Effector memory CD8-positive, alpha-beta T cell (primary cell): ENCODE measurements at places on chromosomes 3 and 15.
A peak's percentile ranks its signal among the peaks of the same experiment; 100 is the strongest.

GRCh38 chr15:22861161-22861560, 22.7 kb downstream of the NIPA2 start:
- H3K27me3 ChIP-seq = no peaks in the 10 kb centered on the region
- no peak overlapping the region for H3K4me3 ChIP-seq
- H3K27ac ChIP-seq = peak overlapping the region; percentile 72
- H3K4me1 ChIP-seq = peaks cover 8% of the 10 kb centered on the region
- H3K36me3 ChIP-seq = peaks cover 94% of the 10 kb centered on the region

DNA sequence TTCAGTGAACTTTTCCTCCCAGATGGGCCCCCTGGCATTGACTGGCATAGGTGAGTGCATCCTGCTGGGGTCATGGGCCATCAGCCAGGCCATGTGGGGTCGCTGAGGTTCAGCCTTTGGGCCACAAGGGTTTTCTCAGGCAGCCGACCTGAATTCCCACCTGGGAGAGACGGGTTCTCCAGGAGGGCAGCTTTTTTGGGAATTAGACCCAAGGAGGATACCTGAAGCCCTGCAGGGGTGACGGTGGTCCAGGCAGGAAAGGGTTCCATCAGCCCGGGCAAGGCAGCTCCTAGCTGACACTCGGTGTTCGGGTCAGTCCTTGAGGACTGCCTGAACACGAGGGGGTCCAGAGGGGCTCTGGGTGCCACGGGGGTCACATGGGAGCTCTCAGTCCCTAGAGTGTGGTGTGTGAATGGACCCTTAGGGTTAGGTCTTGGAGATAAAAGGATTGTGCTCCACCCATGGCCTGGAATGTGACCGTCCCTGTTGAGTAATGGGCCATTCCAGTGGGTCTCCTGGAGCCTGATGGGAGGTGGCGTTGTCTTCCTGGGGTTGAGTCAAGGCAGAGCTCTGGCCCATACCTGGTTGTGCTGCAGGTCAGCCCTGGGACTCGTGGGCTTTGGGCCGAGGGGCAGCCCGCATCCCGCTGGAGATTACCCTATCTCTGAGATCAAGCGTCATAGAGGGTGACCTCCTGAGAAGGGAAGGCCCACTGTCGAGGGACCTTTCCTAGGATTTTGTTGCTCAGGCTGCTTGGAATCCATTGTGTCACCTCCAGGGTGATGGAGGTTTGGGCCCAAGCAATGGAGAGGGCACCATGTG, 192.8 kb downstream of the UBE3A start:
- no peak overlapping the region for H3K27ac ChIP-seq
- H3K4me1 ChIP-seq = no peaks in the 10 kb centered on the region
- no peak overlapping the region for H3K4me3 ChIP-seq
- no peak for DNase-seq
- peaks cover 3% of the 10 kb centered on the region for H3K36me3 ChIP-seq
- H3K27me3 ChIP-seq = no peaks in the 10 kb centered on the region

DNA sequence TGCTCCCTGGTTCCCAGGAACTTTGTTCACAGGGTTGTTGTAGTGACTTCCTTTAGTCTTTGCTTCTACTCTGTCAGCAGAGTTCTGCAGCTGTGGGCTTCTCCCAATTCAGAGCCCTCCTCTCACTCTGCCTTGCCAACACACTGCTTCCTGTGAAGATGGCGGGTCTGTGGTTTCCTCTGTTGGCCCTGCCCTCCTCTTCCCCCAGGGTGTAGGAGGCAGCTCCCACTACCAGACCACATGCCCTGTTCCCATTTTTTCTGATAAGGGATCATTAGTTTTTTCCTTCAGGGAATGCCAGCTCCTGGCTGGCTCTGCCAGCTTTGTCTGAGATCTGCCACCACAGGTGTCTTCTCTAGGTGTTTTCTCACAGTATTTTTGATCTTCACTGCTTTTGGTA, 12.7 kb downstream of the SPSB4 start:
- peaks cover 14% of the 10 kb centered on the region for H3K4me1 ChIP-seq
- no peak overlapping the region for H3K27ac ChIP-seq
- H3K27me3 ChIP-seq = no peaks in the 10 kb centered on the region
- H3K4me3 ChIP-seq = no peak overlapping the region
- DNase-seq = no peak
- H3K36me3 ChIP-seq = no peaks in the 10 kb centered on the region

DNA sequence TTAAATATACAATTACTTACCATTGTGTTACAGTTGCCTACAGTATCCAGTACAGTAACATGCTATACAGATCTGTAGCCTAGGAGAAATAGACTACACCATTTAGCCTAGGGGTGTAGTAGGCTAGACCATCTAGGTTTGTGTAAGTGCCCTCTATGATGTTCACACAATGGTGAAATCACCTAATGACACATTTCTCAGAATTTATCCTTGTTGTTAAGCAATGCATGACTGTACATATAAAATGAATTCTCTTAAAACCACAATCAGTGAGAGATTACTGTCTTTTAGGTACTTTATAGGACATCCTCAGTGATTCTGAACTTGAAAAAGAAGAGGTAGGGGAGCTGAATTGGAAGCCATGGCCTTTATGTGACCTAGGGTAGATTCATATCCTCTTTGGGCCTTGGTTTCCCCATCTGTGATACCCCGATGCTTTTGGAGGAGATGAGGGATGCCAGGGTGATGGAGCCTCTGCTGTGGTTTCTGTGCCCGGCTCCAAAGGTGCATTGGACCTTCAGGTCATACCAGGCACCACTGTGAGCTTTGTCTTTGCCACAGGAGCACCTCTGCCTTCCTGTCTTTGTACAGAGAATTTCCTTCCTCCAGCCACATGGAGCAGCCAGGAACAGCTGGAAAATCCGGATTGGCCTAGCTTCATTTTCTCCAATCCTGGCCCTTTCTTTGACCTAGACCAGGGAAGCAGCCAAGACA, 51.9 kb upstream of the FLNB start:
- no peaks in the 10 kb centered on the region for H3K36me3 ChIP-seq
- peaks cover 14% of the 10 kb centered on the region for H3K27me3 ChIP-seq
- H3K27ac ChIP-seq = no peak overlapping the region
- H3K4me1 ChIP-seq = no peaks in the 10 kb centered on the region

DNA sequence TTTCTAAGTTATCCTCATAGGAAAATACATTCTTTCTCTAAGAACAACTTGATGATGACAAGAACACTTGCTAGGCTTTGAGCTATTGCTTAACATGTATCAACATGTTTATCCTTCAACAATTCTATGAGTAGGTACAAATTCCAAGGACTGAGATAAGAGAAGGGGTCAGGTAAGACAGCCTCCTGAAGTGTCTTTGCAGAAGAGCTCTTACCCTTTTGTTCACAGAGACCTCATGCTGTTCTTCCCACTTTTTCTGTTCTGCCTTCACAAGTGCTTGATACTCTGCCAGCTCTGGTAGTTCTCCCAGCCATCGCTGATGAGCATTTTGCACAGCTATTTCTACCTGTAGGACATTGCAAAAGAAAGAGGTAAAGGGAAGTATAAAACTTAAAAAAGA, 50.9 kb downstream of the CEP152 start:
- H3K4me1 ChIP-seq = no peaks in the 10 kb centered on the region
- H3K36me3 ChIP-seq = peaks cover 17% of the 10 kb centered on the region
- no peaks in the 10 kb centered on the region for H3K27me3 ChIP-seq
- H3K27ac ChIP-seq = no peak overlapping the region
- no peak for DNase-seq

DNA sequence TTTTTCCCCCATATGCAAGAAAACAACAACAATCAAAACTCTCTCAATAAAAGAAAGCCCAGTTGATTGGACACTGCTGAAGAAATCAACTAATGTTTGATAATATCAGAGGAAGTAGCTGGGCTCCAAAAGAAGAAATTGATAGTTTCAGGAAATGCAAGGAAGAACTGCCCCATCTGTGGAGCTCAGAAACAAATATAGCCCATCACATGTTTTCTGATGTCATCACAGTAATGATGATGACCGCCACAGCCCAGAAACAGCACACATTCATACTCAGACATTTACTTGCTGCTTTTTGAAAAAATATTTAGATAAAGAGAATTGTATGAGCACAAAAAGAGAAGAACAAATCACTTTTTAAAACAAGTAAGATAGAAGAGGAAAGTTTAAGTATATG, 67.6 kb downstream of the GOLIM4 start:
- no peaks in the 10 kb centered on the region for H3K4me1 ChIP-seq
- H3K27me3 ChIP-seq = no peaks in the 10 kb centered on the region
- peaks cover 3% of the 10 kb centered on the region for H3K36me3 ChIP-seq
- DNase-seq = no peak
- H3K4me3 ChIP-seq = no peak overlapping the region

- no peak overlapping the region for H3K4me3 ChIP-seq
- H3K27ac ChIP-seq = no peak overlapping the region
- H3K36me3 ChIP-seq = no peaks in the 10 kb centered on the region
- H3K4me1 ChIP-seq = peaks cover 4% of the 10 kb centered on the region
- no peak for DNase-seq
- H3K27me3 ChIP-seq = peaks cover 45% of the 10 kb centered on the region
Observed at GRCh38 chr3:9141928-9142289, 107.5 kb downstream of the SRGAP3 start.

GRCh38 chr15:77764095-77764494, 131.4 kb upstream of the LINGO1 start:
- no peak overlapping the region for H3K27ac ChIP-seq
- H3K4me1 ChIP-seq = no peaks in the 10 kb centered on the region
- peaks cover 54% of the 10 kb centered on the region for H3K27me3 ChIP-seq
